ENCODE measurements at places on chromosomes 2 and 18.

- no peak for DNase-seq
Observed at GRCh38 chr2:129782633-129782990, 196.9 kb upstream of the RAB6C start.

GRCh38 chr2:102005449-102005848 is 13.7 kb downstream of the IL1R2 start:
- DNase-seq = no peak

GRCh38 chr18:35717182-35717581 is 135.6 kb downstream of the GALNT1 start:
- DNase-seq = no peak

DNA sequence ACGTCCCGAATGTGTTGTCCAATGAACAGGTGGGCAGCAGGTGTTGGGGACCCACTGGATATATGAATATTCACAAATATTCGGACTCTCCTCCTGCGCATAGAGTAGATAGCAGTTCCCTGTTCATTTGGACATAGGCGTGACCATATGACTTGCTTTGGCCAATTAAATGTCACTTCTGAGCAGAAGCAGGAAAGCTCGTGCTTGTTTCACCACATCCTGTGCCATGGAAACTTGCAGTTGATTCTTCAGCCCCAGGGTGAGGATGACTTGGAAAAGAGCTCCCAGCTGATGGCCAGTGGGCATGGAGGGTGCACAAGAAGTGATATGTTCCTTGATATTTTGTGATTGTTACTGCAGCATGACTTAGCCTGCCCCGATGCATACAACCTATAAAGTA is 52.6 kb downstream of the PTPRM start:
- DNase-seq = no peak

DNA sequence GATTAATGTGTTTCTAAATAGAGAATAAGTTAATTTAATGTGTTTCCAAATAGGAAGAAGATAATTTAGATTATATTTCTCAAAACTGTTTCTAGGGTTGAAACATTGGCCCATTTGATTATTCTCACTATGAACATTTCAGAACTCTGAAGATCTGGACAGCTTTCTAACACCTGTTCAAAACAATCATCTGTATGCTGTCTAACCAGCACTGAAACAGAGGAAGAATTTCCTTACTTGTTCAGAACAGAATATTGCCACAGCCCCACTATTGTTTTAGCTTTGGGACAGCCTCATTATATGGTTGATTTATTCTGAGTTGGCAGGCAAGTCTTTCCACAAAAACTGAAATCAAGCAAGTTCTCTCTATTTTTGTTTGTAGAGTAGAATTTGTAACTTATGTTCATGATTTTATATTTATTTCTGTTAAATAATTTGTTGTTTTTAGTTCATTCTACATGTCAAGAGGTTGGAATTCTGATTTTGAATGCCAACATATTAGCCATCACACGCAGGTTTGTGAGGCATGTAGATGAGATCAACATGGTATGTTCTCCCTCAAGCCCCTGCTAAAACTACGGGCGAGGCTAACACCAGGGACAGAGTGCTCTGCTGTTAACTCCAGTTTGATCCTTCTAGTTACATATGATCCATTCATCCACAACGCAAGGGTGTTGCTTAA is 11.2 kb downstream of the IL18RAP start:
- DNase-seq = no peak

- DNase-seq = no peak
Observed at GRCh38 chr18:21264651-21265050, 22.6 kb downstream of the GREB1L start.
